ENCODE measurements at places on chromosomes 12 and 14.

DNA sequence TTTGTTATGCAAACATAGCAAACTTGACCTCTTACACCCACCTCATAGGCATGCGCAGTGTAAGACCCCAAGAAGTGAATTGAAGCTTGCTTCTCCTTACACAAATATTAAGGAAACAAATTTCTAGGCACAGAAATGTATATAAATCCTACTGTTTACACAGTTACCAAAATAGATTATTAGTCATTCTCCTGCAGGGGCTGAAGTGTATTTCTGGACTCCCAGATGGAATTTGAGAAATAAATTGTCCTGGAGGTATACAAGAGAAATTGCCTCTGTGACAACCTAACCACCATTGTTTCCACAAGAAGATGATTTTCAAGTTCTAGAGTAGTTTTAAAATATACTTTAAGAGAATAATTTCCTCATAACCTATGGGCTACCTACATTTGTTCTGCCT is 656.0 kb upstream of the MDGA2 start:
- DNase-seq = no peak
- no peak overlapping the region for H3K27ac ChIP-seq
- peaks cover 20% of the 10 kb centered on the region for H3K27me3 ChIP-seq
- H3K4me1 ChIP-seq = peaks cover 9% of the 10 kb centered on the region

- H3K4me3 ChIP-seq = no peak overlapping the region
- H3K36me3 ChIP-seq = no peaks in the 10 kb centered on the region
- peaks cover 30% of the 10 kb centered on the region for H3K27me3 ChIP-seq
- no peaks in the 10 kb centered on the region for H3K4me1 ChIP-seq
- DNase-seq = no peak
Observed at GRCh38 chr14:35470755-35471154, 63.2 kb upstream of the INSM2 start.

DNA sequence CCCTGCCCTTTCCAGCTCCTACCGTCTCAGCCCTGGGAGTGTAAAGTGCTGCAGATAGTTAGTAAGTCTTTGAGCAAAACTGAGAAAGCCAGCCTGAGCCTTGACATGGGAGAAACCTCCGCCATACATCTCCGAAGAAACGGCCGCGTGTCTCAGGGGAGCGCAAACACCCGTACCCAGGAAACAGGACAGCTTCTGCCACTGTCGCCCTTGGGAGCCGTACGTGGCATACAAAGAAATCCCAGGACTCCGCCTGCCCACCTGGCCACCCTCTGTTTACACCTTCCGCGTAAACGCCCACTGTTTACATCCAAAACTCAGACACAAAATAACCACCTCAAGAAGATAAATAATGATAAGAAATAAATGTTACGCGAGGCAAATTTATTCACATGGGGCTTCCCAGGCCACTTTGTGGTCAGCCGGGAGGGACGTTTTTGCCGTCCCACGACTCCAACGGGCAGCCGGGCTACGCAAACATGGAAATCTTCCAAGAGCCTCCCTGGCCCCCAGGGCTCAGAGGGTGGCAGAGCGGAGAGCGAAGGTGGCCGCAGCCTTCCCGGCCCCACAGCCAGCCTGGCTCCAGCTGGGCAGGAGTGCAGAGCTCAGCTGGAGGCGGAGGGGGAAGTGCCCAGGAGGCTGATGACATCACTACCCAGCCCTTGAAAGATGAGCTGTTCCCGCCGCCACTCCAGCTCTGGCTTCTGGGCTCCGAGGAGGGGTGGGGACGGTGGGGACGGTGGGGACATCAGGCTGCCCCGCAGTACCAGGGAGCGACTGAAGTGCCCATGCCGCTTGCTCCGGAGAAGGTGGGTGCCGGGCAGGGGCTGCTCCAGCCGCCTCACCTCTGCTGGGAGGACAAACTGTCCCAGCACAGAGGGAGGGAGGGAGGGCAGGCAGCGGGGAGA is at the start of gene BDKRB2:
BDKRB2 (plus strand) TSS at position 689 of the 908 bp plus-strand sequence. CDS start 32,269 bp downstream, outside the sequence.
- peak within 1 kb of the TSS; percentile 90 for H3K27ac ChIP-seq
- peaks cover 13% of the 10 kb centered on the region for H3K27me3 ChIP-seq
- H3K4me1 ChIP-seq = peaks cover 14% of the 10 kb centered on the region
- peak within 1 kb of the TSS; percentile 84 for H3K4me3 ChIP-seq

- no peak overlapping the region for H3K4me3 ChIP-seq
- peaks cover 63% of the 10 kb centered on the region for H3K27me3 ChIP-seq
- H3K4me1 ChIP-seq = no peaks in the 10 kb centered on the region
- peaks cover 35% of the 10 kb centered on the region for H3K36me3 ChIP-seq
- H3K27ac ChIP-seq = no peak overlapping the region
- DNase-seq = no peak
Observed at GRCh38 chr12:27960821-27961220, 11.7 kb downstream of the PTHLH start.

- no peaks in the 10 kb centered on the region for H3K36me3 ChIP-seq
- H3K27ac ChIP-seq = peak overlapping the region; percentile 21
- no peaks in the 10 kb centered on the region for H3K27me3 ChIP-seq
- no peak for DNase-seq
- H3K4me1 ChIP-seq = peaks cover 49% of the 10 kb centered on the region
Observed at GRCh38 chr12:46663318-46663717, 162.5 kb downstream of the SLC38A4 start.

DNA sequence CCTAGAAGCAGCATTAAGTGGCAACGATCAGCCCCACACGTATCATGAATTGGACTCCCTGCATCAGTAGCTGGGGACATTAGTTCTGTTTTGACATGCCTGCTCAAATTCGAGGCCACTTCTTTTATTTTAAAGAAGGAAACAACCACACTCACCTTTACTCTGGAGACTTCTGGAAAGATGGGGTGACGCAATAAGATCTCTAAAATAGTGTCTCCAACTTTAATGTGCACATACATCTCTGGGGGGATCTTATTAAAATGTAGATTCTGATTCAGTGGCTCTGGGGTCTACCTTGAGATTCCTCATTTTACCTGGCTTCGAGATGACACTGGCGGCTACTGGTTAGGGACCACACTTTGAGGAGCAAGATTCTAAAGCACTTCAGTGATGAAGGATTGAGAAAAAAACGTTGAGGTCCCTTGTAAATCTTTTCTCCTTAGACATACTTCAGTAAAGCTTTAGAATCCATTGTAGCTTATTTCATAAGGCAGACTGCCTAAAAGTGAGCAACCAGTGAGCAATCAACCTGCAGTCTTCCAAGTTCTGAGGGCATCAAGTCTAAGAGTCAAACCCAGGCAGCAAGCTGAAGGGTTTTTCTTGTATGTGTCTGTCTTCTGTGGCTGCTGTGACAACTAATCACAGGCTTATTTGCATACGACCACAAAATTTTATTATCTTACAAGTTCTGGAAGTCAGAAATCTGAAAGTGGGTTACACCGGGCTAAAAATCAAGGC is 718.6 kb upstream of the TBX3 start:
- no peak overlapping the region for H3K4me3 ChIP-seq
- no peaks in the 10 kb centered on the region for H3K36me3 ChIP-seq
- no peak for DNase-seq
- no peak overlapping the region for H3K27ac ChIP-seq
- H3K4me1 ChIP-seq = peaks cover 28% of the 10 kb centered on the region
- H3K27me3 ChIP-seq = no peaks in the 10 kb centered on the region

- H3K27ac ChIP-seq = no peak overlapping the region
- H3K27me3 ChIP-seq = no peaks in the 10 kb centered on the region
- no peaks in the 10 kb centered on the region for H3K36me3 ChIP-seq
Observed at GRCh38 chr12:97426492-97427116, 36.0 kb upstream of the RMST start.

DNA sequence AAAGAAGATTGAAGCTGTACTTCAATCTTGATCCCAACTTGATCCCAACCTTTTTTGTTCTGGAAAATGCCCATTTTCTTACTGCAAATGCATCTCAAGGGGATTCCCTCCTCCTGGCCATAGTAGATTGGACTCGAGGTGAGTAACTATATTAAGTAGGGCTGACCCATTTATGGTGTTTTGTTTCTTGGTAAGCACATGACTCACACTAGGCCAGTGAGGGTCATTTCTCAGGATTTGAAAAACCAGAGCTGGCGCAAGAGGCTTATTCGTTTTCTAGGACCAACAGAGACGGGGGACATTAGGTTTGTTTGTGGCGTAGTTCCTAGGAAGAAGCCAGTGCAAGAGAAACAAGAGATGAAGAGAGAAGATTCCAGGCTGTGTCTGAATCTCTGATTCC is 51.4 kb downstream of the MRPL42 start:
- no peak overlapping the region for H3K27ac ChIP-seq
- H3K36me3 ChIP-seq = peaks cover 3% of the 10 kb centered on the region
- no peaks in the 10 kb centered on the region for H3K27me3 ChIP-seq
- H3K4me1 ChIP-seq = peaks cover 3% of the 10 kb centered on the region

DNA sequence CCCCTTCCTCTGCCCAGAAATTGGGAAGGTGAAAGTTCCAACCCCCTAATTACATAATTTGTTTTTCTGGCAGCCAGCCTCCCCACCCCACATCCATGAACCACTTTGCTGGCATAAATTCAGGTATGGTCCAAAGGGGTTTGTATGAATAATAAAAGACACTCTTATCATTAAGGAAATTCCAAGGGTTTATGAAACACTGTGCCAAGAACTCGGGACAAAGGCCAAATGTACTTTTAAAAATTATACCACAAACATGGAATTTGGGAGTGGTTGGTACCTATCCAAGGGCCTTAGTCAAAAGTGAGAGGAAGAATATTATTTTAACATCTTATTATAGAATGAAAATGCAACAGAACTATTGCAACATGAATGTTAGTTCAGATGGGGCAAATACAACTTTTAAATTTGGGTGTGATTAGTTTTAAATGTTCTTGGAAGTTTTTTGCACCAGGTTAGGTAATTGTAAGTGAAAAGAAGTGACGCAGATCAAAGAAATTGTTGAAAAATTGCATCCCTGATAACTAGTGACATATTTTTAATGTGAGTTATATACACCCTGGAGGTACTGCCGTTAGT is 217.8 kb downstream of the TMEM117 start:
- no peaks in the 10 kb centered on the region for H3K4me1 ChIP-seq
- H3K27ac ChIP-seq = no peak overlapping the region
- DNase-seq = no peak
- peaks cover 5% of the 10 kb centered on the region for H3K36me3 ChIP-seq
- H3K4me3 ChIP-seq = no peak overlapping the region

DNA sequence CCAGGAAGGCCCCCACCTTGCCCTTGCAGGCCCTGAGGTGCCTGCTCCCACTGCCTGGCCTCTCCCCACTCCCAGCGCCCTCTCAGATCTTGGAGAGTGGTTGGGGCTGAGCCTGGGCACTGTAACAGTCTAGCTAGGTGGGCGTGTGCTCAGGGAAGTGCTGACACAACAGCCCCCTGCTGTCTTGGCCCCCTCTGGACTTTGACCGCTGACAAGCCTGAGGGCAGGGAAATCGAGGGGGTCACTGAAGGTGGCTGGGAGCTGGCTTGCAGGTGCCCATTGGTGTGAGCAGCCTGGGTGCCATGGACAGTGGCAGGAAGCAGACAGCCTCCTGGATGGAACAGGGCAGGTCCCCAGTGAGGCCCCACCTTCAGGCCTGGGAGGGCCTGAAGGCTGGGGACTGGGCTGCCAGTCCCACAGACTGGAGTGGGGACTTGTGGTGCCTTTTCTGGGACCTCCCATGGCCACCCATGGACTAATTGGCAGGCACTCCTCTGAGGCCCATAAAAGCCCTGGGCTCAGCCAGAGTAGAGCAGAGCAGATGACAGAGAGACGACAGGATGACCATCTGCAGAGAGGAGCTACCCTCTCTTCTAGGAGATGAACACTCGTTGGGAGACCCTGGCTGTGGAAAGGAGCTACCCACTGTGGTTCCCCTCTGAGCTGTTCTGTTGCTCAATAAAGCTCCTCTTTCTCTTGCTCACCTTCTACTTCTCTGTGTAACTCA is 158.6 kb upstream of the SLC38A2 start:
- H3K27ac ChIP-seq = no peak overlapping the region
- no peak for DNase-seq
- H3K4me3 ChIP-seq = no peak overlapping the region
- peaks cover 7% of the 10 kb centered on the region for H3K4me1 ChIP-seq

DNA sequence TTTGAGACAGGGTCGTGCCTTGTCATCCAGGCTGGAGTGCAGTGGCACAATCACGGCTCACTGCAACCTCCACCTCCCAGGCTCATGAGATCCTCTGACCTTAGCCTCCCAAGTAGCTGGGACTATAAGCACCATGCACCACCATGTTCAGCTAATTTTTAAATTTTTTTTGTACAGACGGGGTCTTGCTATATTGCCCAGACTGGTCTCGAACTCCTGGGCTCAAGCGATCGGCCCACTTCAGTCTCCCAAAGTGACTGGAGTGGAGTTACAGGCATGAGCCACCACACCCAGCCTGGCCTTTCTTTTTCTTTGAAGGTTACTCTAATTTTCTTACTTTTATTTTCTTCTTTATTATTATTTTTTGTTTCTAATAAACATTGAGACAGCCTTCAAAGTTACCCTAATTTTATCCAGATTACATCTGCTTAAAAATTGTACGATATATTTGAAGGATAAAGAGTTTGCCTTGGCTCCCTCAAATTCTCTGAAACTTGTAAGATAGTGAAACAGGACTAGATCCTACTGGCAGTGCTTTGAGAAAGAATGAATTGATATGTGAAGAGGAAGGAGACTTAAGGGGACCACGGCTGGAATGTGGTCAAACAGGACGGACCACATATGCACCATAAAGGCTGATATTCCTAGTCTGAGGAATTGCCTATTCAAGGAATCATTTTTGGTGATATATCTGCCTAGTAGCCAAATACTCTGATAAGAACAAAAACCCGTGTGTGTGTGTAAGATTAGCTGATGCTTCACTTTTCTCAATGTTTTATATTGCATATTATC is 14.1 kb upstream of the SINHCAF start:
- no peaks in the 10 kb centered on the region for H3K27me3 ChIP-seq
- H3K4me3 ChIP-seq = no peak overlapping the region

DNA sequence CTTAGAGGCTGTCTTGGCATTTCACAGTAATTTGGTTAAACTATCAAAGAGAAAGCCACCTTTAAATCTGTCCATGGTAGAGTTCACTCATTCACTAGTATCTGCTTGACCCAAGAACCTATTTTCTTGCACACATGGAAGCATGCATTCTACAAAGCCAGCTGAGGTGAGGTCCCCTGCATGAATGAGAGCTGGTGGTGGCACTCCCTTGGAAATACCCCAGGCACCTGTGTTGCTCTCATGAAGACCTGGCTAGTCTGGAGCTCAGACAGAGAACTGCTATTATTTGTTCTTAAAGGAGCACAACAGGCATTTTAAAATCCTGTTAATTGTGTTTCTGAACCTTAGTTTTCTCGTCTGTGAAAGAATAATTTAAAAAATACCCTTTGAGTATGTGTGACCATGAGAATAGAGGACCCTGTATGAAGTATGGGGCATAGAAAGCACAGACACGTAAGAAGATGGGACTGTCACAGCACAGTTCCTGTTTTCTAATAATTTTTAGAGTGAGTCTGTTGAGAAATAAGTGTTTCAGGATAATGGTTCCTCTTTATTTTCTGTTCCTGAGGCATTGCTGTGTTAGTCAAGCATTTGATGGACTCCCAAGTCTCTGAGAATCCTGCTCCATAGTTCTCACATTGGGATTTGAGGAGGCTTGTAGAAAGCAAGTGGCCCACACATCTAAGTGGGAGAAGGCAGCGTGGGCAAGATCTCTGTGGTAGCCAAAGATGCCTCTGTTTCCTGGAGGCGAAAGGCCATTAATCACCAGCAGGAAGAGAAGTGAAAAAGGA is 10.9 kb downstream of the RGS6 start:
- H3K4me1 ChIP-seq = peaks cover 5% of the 10 kb centered on the region
- H3K4me3 ChIP-seq = no peak overlapping the region
- no peak for DNase-seq
- H3K27ac ChIP-seq = no peak overlapping the region
- H3K27me3 ChIP-seq = peaks cover 6% of the 10 kb centered on the region
- H3K36me3 ChIP-seq = peaks cover 3% of the 10 kb centered on the region
